ENCODE measurements at places on chromosomes 16 and 17.

DNA sequence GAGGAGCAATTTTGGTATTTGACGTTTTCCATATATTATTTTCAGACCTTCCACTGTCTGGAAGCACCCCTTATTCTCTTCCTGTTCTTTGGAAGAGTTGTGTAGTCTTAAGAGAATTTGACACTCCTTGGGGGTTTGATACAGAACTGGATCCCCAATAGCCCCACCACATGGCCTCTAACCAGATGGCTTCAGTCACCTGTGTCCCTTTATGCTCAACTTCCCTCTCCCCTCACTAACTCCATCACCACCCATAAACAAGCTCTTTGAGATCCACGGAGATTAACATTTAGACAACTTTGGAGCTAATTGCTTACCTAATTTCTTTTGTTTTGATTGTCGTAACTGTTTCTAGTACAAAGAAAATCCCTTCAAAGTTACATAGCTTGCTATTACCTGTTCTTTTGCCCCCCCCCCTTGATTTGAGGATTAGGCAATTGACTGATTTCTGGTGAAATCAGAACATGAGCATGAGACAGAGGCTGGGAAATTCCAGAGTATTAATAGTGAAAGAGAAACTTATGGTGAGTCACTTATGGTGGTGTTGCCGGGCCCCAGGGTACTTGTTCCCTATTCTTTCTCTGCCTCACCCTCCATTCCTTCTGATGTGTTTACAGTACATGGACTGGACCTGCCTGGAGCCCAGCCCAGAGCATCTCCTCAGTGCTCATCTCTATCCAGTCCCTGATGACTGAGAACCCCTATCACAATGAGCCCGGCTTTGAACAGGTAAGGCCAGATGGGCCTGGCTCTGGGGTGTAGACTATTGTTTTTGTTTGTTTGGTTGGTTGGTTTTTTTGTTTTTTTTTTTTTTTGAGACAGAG, 7.5 kb downstream of the UBE2Z start:
- no peak for DNase-seq

- no peak for DNase-seq
Observed at GRCh38 chr16:88461331-88462269, 8.5 kb downstream of the ZFPM1 start.

DNA sequence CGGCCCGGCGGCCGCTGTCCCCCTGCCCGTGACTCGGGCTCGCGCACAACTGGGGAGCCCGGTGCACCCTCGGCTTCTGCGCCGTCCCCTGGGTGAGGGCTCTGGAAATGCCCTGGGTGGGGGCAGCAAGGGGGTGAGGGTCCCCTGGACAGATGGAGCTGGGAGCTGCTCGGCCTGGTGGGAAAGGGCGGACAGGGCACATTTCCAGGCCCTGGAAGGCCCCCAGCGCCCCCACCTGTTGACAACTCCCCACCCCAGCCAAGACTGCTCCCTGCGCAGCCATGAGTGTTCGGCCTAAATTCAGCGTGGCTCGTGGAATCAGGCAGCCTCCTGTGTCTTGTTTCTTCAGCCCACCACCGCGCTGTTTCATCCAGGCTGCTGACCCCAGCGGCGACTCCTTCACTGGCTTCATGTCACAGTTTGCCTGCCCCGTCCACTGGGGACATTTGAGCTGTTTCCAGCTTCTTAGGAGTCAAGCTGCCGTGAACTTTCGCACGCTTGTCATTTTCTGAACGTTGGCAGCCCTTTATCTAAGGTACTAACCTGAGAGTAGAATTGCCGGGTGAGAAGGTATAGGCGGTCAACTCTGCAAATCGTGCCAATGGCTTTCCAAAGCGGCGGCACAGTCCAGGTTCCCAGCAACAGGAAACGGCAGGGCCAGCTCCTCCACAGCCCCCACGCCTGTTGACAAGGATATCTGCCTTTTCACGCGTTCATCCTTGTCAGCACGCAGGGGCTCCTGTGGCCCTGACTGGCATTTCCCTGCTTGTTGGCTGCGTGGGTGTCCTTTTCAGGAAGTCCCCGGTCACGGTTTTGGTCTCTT, 895 bp downstream of the UTS2R start:
- DNase-seq = no peak

GRCh38 chr16:87853411-87854052, 15.8 kb downstream of the SLC7A5 start:
- DNase-seq = peak; percentile 77

DNA sequence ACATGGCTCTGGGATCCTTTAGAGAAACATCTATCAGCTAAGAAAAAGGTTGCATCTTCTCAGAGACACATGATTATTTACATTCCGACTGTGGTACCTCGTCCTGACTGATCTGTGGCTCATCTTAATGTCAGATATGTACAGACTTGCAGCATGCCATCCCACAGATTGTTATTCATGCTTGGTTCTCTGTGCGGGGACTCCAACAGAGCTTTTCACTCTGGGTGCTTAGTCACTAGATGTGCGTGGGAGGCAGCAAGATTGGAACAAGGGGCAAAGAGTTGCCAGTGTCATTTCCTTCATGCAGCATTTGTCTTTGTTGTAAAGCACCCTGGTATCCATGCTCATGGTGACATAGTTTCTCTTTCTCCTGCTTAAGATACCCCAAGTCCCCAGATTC, 179.1 kb upstream of the CACNG5 start:
- DNase-seq = no peak

GRCh38 chr16:85663891-85664321, 24.8 kb downstream of the GINS2 start:
- DNase-seq = no peak

DNA sequence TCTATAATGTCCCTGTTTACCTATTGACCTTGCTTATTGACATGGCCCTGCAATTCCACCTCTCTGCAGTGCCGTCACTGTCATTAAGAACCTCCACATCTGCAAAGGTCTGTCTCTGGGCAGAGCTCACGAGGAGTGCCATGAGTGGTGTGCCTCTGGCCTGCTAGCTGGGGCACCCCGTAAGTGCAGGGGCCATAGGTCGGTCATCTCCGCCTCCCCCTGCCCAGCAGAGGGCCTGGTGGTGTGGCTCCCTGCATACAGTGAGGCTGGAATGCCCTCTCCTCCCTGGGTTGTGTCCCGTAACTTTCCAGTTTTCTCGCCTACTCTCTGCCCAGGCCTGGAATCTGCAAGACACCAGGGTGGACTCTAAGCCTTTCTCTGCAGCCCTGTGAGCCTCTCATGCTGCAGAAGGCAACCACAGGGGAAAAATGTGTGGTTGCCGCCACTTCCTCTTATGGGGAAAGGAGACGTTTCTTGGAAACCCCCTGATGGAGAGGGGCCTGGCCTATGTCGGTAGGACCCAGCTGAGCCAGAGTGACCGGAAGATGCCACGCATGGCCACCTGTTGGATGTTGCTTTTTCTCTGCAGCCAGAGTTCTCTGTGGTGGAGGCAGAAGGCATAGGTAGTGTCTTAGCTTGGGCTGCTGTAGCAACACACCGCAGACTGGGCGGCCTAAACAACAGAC, 2.7 kb upstream of the SNX20 start:
- DNase-seq = no peak

DNA sequence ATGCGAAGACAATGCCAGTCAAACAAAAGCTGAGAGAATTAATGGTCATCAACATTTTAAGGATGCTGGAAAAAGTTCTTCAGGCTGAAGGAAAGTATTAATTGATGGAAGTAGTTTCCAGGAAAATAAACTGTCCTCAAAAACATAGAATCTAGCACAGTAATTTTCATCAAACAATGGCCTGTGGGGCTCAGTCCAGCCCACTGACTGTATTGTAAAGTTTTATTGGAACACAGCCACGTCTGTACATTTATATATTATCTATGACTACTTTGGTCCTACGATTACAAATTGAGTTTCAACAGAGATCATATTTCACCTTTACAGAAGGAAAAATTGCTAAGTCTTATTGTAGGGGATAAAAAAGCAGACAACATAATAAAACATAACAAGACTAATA, 484.5 kb downstream of the KCNJ2 start:
- DNase-seq = no peak

DNA sequence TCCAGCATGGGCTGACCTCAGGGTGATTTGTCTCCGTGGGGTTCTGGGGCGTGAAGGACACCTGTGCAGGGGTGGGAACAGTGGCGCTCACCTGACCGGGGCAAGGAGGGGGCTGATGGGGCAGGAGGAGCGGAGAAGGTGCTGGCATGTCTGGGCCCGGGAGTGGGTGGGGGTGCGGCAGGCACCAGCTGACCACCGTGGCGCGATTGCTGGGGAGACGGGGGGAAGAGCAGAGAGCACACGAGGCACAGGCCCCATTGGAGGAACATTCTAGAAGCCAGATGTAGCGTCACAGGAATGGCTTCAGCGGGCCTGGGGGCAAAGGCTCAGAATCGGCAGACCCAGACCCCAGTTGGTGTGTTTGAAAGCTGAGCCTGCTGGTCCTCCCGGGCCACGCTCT, 12.1 kb downstream of the CACNA1H start:
- no peak for DNase-seq

GRCh38 chr16:55628306-55628968, 27.4 kb upstream of the SLC6A2 start:
- DNase-seq = no peak

- peak; percentile 10 for DNase-seq
Observed at GRCh38 chr16:8905168-8905762, 23.1 kb downstream of the LITAFD start.

GRCh38 chr17:42456223-42457106, 2.2 kb upstream of the ATP6V0A1 start:
- DNase-seq = no peak

GRCh38 chr17:81578561-81579225, 26.5 kb upstream of the FAAP100 start:
- DNase-seq = no peak

DNA sequence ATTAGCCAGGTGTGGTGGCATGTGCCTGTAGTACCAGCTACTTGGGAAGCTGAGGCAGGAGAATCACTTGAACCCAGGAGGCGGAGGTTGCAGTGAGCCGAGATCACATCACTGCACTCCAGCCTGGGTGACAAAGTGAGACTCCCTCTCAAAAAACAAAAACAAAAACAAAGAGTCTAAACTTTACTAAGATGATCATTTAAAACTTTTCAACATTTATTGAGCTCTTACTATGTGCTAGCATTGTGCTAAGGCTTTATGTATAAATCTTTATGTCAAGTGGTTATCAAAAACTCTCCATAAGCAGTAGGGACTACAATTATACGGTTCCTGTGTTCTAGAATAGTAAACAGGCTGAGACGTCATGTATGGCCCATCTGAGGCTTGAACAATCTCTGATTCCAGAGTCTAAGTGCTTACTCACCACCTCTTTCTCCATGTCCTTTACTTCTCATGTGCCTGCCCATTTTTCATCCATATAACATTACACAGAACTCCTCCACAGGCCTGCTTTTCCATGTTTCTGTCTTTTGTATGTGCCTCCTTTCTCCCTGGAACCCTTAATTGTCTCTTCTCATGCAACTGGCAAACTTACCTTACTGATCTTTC, 66.7 kb downstream of the NUP88 start:
- no peak for DNase-seq

- DNase-seq = no peak
Observed at GRCh38 chr16:8436931-8437330, 153.4 kb downstream of the TMEM114 start.

- DNase-seq = no peak
Observed at GRCh38 chr16:83835586-83836566, 28.1 kb downstream of the HSBP1 start.

DNA sequence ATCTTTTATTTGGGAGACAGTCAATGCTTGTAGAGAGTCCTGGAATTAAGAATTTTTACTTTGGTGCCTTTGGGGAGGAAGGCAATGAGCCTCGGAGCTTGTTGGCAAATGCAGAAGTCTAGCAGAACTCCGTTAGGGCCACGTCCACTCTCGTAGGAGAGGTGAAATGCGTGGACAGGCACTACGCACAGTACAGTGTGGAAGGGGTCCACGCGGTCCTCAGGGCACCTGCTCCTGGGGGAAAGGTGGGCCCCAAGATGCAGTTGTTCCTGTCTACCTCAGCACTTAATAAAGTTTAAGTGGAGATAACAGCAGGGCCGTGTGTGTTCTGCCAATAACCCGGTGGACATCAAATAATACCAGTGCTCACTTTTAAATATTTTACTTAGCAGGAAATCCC, 1.8 kb downstream of the RAB11FIP3 start:
- DNase-seq = no peak

DNA sequence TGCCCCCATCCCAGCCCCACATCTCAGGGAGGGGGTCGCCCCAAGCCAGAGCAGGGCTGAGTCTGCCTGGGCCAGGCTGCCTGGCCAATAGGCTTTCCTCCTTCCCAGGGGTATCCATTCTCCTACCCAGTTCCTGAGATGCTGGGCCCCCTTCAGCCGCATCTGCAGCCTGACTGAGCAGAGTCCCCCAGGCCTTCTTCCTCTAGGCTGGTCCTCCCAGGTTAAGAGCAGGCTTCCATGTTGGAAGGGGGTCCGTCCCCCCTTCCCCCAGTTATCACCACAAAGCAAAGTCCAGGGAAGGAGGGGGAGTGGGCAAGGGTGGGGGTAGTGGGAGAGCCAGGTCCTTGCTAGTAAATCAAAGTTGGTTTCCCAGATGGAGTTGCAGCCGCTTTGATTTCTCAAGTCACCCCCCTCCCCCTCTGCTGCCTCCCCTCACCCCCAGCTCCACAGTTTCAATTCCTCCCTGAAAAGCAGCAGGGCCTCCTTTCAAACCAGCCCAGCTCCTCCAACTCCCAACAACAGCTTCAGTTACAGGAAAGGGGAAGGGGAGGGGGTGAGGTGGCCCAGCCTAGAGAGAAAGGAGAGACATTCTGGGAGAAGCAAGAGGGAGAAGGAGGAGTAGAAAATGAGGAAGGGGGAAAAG, 9.5 kb upstream of the FZD2 start:
- DNase-seq = no peak

DNA sequence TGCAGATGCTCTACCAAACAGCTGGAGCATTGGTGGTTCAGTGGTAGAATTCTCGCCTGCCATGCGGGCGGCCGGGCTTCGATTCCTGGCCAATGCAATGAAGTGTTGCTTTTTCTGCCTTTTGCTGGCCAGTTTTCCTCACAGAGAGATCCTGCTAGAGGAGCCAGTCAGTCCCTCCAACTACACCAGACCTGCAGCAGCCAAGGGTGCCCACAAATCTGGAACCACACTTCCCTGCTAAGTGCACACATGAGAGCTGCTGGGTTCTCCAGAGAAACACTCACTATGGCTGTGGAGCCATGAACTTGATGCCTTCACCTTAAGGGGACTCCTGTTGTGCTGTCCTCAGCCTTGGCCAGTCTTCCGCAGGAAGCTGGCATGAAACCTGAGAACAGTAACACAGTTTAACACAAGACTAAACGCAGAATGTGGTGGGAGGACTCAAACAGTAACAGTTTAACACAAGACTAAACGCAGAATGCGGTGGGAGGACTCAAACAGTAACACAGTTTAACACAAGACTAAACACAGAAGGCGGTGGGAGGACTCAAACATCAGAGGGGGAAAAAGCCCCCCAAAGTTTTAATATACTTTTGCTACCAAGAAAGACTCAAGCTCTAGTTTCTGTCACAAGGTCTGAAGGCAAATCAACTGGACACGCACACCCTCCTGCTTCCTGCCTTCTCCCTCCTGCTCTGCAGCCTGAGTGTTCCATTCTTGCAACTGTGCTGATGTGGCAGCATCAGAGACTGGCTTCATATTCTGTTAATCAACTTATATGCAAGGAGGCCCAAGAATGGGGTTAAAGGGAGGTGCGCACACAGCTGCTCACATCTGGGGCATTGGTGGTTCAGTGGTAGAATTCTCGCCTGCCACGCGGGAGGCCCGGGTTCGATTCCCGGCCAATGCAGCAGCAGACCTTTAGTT, 12.0 kb downstream of the VAC14 start:
- DNase-seq = no peak

All from NCI-H345 (cell line).